ENCODE measurements at places on chromosomes 13 and 19.

DNA sequence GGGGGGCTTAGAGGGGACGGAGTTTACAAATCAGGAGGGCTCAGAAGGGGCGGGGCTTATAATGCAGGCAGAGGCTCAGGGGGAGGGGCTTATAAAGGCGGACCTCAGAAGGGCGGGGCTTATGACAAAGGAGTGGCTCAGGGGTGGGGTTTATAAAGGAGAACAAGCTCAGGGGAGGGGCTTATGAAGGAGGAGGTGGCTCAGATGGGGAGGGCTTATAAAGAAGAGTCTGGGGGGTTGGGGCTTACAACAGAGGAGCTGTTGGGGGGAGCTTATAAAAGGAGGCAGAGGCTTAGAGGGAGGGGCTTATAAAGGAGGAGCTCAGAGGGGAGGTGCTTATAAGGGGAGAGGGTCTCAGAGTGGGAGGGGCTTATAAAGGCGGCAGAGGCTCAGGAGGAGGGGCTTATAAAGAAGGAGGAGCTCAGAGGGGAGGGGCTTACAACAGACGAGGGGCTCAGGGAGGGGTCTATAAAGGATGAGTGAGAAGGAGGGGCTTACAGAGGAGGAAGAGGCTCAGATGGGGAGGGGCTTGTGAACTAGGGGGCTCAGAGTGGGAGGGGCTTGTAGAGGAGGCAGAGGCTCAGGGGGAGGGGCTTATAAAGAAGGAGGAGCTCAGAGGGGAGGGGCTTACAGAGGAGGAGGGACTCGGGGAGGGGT is 1.0 kb downstream of the SMIM24 start:
- peak; percentile 34 for DNase-seq

DNA sequence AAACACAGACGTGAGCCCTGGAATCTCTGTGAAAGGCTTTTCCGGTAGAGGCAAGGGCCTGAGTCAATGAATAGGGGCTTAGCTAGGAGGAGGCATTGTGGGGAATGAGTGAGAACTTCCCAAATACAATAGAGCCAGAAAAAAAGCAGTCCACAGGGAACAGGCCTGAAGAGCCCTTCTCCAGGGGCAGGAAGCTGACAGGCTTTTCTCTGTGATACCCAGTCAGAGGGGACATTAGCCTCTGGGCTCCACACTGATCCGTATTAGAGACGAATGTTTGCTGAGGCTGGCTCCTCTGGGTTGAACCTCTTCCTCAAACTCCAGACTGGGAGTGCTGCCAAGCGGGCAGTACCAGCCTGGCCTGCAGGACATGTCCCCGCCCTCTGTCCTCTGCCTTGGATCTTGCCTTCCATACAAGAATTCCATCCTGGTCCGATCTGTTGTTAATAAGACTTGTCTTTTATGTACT is 2.3 kb downstream of the DHRS12 start:
- no peak for DNase-seq

DNA sequence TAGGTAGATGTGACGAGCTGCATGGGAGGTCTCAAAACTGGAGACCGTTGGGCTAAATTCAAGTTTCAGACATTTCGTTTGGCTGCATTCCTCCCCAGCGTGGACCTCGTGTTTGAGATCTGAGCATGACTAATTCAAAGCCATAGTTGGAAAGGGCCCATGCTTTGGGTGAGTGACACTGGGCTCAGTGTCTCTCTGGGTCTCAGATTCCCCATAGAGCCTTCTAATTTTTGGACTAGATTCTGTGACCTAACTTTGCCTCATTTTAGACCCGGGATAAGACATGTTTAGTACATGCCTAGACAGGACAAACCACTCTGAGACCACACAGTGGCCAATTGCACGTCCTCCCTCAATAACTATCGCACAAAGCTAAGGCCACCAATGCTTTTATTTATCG is 16.6 kb downstream of the CKM start:
- no peak for DNase-seq

DNA sequence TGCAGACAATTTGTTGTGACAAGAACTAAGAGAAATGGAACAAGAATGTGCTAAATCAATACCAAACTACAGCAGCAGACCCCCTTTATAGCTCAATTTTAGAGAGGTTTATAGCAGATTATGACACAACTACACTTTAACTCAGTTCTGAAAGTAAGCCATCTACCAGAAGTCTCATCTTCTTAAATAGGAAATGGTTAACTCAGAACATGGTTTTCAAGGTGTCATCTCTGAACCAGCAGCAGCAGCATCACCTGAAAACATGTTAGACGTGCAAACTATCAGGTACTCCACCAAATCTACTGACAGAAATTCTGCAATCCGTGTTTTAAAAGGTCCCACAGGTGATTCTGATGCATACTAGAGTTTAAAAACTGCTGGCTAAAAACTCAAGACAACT is 6.8 kb downstream of the LHFPL6 start:
- no peak for DNase-seq

GRCh38 chr13:102870677-102871415 is 25.0 kb downstream of the ERCC5 start:
- DNase-seq = peak; percentile 29

- no peak for DNase-seq
Observed at GRCh38 chr13:34941436-34941834, 635 bp upstream of the NBEA start.

GRCh38 chr19:10724573-10725071 is 6.7 kb downstream of the DNM2 start:
- no peak for DNase-seq

DNA sequence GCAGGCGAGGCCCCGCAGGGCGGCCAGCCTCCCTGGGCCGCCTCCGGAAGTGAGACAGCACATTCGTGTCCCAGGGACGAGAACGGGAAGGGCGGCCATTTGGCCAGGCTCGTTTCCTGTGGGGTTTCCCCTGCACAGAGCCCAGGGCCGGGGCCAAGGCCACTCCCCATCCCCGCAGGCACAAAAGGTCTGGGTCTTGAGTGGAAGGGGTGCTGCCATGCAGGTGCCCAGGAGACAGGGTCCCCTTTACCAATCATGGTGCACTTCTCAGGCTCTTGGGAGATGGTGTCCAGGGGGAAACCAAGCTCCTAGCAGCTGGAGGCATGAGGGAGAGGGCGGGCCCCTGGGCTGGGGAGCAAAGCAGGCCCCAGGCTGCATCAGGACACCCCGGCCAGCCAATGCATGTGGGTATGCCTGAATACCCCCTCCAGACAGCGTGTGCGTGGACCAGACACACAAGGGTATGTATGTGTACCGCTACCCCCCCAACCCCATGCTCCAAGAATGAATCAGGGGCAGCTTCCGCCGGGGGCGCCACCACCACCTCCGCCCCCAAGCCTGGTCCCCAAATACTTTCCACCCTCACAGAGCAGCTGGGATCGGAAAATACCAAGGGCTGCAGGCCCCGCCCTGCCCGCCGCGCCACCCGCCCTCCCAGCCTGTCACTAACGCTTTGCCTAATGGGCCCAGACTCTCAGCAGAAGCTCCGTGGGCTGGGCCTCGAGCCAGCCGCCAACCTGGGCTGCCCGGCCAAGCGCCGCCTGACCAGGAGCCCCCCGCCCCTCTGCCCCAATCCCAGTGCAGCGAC is 37.6 kb upstream of the NANOS3 start:
- DNase-seq = peak; percentile 78

DNA sequence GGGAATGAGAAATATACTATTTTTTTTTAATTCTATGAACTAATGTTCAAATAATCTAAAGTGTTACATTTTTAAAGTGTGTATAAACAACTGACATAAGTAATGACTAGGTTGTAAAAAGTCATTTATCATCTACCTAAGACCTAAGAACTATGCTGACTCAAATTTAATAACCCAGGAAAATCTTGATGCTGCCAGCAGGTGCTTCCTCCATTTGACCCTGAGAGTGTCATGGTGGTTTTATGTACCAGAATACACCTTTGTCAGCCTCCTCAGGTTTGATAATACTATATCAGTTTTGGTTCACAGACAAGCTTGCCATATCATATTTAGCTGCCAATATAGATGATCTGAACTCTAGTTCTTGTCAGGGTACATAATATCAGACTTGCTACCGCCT is 1151.2 kb downstream of the PCDH17 start:
- no peak for DNase-seq

GRCh38 chr13:57673197-57673596 is 41.7 kb downstream of the PCDH17 start:
- no peak for DNase-seq

GRCh38 chr19:8238251-8238650 is 29.1 kb downstream of the CERS4 start:
- no peak for DNase-seq

DNA sequence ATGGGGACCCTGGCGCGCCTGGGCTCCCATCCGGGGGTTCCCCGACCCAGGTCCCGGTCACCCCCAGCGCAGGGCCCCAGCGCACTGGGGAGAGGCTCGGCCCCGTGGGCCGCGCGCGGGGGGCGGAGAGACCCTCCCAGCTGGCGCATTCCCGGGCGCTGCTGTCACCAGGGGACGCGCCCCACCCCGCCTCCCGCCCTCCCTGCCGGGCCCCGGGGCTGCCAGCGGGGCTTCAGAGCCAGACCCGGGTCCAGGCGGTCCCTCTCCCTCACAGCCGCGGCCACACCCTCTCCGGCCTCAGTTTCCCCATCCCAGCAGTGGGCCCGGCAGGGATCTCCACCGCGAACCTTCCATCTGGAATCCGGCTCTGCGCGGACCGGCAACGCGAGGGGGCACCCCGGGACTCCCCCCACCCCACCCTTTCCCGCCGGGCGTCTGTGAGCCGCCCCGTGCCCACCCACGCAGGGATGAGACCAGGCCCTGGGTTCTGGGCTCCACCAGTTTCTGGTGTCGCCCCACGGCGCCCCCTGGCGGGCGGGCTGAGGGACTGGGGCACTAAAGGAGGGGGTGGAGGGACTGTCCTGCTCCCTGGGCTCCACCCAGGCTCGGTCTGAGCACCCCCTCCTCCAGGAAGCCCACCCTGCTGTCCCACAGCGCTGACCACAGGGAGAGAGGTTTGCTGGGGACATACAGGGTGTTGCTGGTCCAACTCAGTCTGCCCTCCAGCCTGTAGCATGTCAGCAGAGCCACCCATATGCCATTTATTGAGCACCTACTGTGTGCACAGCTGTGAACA is 878 bp upstream of the ADAMTSL5 start:
- DNase-seq = peak; percentile 54

- no peak for DNase-seq
Observed at GRCh38 chr13:100208626-100209025, 119.7 kb downstream of the PCCA start.

GRCh38 chr13:28964803-28965202 is 144.7 kb downstream of the MTUS2 start:
- DNase-seq = no peak

DNA sequence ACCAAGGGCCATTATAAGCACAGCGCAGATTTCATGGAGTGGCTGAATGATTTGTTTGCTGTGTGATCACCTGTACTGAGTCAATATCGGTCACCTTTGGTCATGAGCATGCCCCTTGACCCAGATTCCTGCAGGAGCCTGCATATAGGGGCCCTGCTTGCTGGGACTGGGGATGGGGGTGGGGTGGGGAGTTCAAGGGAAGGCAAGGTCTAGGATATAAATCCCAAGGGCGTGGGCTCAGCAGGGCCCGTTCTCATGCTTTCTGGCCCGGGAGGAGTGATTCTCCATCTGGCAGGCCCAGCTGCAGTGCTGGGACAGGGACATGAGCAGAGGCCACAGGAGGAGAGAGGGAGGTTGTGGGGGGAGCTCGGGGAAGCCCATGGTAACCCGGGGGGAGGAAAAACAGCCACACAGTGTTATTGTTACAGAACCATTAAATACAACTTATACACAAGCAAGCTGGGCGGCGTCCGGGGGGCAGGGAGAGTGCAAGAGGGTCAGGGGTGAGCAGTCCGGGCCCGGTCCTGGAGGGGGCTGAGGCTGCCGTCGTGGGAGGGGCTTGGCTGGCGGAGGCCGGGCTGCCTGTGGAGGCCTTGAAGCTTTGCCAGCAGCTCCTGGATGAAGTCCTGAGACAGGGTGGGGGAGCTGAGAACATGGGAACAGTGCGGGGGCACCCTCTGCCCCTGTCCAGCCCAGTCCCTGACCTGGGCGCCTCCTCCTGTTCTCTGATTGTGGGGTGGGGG is 5.2 kb downstream of the PPP1R14A start:
- no peak for DNase-seq

GRCh38 chr19:50646074-50646807 is 3.0 kb upstream of the C19orf81 start:
- no peak for DNase-seq

- no peak for DNase-seq
Observed at GRCh38 chr13:109567315-109567714, 219.1 kb downstream of the IRS2 start.

GRCh38 chr19:32404213-32404932 is 1.2 kb upstream of the DPY19L3 start:
- no peak for DNase-seq

GRCh38 chr19:46481223-46481848 is 10.0 kb upstream of the PNMA8A start:
- no peak for DNase-seq

DNA sequence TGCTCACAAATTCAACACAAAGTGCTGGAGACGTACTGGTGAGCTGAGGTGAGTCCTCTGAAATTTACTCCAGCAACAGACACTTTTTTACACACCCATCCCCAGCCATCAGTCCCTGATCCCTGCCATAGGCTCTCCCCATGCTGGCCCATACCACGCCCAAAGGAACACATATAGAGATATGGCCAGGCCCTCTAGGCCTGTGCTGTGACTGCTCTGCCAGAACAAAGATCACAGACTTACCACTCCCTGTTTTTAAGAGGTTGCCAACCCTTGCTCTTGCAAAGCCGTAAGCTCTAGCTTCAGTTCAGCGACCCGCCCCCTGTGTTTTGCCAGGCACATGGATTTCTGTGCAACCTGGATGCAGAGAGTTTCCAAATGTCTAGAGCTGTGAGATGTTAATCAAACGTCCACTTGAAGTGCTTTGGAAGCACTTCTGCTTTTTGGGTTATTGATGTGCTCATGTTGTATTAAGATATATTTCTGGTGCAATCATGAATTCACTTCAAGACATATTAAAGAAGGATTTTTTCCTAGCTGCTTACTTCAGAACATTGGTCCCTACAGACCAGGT is 59.7 kb downstream of the DLEU7 start:
- DNase-seq = no peak

DNA sequence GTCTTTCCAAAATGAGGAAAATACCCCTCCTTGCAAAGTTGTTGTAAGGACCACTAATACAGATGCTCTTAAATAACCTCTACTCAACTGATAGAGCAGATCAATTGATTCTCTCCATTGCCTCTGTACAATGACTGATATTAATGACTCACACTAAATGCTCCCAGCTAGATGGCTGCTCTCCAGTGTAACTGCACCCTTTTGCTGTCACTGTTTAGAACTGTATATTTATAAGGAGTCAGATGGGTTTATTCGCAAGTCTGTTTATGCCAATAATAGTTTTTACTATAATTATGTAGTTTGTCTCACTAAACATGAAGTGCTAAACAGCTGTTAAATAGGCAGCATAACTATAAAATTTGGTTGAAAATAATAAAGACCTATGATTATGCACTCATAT is 21.0 kb upstream of the N4BP2L1 start:
- no peak for DNase-seq

DNA sequence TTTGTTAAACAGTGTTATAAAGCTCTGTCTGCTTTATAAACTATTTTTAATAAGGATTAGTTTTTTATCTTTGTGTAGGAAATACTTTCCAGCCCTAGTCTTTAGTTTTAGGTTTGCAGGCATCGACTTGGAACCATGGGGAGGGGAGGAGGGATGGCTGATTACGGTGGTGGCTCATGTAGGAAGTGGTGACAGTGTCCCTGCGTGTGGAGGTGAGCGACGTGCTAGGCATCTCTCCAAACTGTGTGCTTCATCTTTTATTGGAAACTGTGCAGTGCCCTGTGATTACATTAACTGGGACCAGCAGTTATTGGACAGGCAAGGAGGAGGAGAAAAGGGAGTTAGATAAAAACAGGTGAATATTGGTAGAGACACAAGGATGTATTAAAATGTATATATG is 203.8 kb downstream of the ATP8A2 start:
- DNase-seq = no peak
